ENCODE measurements at places on chromosomes 1 and 21.

DNA sequence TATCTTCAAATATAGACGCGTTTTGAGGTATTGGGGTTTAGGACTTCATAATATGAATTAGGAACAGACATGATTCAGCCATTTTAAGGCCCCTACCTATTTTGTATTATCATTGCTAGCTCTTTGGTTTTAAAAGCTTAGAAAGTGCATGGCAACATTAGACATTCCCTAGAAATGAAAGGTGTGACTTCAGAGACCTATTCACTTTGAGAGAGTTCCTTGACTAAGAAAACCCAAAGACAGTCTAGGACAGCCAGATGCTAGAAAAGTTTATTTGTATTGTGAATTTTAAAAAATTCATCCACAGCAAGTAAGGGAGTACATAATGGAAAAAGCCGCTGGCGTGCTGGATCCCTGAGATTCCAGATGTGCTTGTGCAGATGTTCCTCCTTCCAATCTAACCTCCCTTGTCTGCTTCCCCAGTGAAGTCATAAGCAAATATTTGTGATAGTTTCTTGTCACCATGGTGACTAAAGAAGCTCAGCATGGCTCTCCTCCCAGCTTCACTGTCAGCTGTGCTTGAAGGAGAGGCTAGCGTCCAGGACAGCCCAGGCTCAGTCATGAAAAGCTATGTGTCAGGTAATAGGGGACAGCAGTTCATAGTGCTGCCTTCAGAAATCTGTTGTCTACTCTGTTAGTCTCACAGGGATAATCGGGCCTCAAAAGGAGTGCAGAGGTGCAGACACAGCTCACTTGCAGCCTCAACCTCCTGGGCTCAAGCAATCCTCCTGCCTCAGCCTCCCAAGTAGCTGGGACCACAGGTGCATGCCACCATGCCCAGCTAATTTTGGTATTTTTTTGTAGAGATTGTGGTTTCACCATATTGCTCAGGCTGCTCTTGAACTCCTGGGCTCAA, 34.8 kb downstream of the KPNA6 start:
- DNase-seq: no peak

DNA sequence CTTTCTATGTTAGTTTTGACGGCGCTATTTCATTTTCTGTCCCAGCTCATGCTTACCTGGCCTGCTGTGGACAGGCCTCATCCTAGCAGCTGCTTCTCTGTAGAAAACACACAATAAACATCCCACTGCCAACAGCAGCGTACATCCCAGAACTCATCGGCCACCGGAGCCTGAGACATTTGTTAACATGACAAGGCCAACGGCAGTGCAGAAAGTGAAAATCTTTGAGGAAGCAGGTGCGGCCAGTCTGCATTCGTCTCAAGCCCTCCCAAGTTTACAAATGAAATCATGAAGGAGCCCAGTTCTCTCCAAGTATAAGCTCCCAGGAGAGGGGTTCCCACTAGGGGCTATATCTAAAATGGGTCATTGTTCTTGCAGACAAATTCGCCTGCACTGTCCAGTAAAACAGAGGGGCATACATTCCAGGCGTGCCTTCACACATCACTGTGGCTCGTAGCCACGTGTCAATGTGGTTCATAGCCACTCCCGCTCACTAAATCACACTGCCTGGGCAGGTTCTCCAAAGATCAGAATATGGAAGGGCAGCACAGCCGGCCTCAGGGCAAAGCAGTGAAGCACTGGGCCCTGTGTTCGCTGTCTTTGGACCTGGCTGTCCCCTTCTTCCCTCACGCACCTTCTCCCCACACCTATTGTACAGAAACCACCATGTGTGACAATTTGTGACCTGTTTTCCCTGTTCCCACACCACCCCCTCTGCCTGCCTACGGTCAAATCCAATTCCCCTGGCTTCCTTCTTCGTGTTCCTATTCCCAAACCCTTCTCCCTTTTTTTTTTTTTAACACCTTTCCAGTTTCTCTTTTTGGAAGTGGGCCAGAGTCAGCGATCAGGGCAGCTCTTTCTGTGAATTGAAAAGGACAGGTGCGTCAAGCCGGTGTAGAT, 27.0 kb upstream of the ABCG1 start:
- DNase-seq: no peak

DNA sequence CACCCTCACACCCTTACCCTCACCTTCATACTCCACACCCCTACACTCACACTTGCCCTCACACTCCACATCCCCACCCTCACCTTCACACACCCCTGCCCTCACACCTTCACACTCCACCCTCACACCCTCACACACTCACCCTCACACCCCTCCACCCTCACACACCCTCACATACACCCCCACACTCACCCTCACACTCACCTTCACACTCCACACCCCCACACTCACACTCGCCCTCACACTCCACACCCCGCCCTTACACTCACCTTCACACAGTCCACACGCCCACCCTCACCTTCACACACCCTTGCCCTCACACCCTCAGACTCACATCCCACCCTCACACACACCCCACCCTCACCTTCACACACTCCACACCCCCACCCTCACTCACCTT, 43.6 kb upstream of the EDN2 start:
- no peak for DNase-seq

GRCh38 chr1:159826441-159827101, at the start of gene SLAMF8:
SLAMF8 (plus strand) TSS chr1:159826873; CDS start chr1:159826899, 26 bp downstream.
- peak; percentile 33 for DNase-seq

Measured in naive thymus-derived CD8-positive, alpha-beta T cell (primary cell).